Naive thymus-derived CD8-positive, alpha-beta T cell (primary cell): ENCODE measurements at places on chromosomes 1 and 21.

GRCh38 chr1:234094172-234094571 is 189.7 kb downstream of the SLC35F3 start:
- H3K36me3 ChIP-seq: peaks cover 2% of the 10 kb centered on the region
- H3K4me1 ChIP-seq: no peaks in the 10 kb centered on the region
- H3K27ac ChIP-seq: no peak overlapping the region
- H3K4me3 ChIP-seq: no peak overlapping the region
- DNase-seq: no peak

GRCh38 chr1:150696162-150696561 is 792 bp downstream of the GOLPH3L start:
- H3K36me3 ChIP-seq: peaks cover 38% of the 10 kb centered on the region
- DNase-seq: no peak
- H3K4me3 ChIP-seq: peak overlapping the region; percentile 95
- H3K27ac ChIP-seq: peak overlapping the region; percentile 17

- peak overlapping the region; percentile 43 for H3K27ac ChIP-seq
- no peak for DNase-seq
- H3K27me3 ChIP-seq: peaks cover 11% of the 10 kb centered on the region
- no peaks in the 10 kb centered on the region for H3K36me3 ChIP-seq
Observed at GRCh38 chr1:43977376-43978263, 1.4 kb upstream of the B4GALT2 start.

GRCh38 chr1:40450495-40451237 is 390 bp downstream of the ZFP69B start:
- no peaks in the 10 kb centered on the region for H3K27me3 ChIP-seq
- H3K4me3 ChIP-seq: peak overlapping the region; percentile 89
- peak overlapping the region; percentile 94 for H3K27ac ChIP-seq
- peak; percentile 56 for DNase-seq
- peaks cover 14% of the 10 kb centered on the region for H3K4me1 ChIP-seq

DNA sequence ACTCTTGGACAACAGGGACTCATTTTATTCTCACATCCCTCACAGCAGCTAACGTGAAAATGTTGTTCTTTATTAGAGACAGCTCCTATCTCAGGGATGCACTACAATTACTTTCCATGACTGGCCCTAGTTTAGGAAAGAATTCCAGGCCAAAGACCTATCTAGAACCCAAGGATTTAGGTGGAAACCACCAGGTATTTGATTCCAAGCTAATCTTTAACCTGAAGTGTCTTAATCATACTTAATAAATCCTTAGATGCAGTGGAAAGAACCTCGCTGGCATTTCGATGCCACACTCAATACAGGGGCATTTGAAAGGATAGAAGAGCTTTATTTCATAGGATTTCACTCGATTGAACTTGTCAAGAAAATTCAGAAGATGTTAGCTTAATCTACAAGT is 218.3 kb downstream of the KIF26B start:
- no peak for DNase-seq
- H3K4me1 ChIP-seq: peaks cover 9% of the 10 kb centered on the region

DNA sequence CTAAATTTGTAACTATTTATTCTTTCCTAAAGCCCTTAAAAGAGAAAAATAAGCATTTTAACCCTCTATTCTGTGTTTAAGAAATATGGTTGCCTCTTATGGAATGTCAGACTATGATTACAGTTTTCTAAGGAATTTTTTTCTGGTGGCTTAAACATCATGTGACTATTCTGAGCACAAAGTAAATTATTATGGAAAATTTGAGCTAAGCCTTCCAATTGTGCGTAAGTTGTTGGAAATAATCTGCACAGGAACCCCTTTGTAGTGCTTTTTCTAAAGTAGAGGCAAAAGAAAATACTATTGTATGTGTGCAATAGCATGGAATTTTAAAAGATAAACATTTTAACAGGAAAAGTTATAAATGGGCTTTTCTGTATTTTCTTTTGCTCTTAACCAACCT is 254.8 kb downstream of the PBX1 start:
- no peaks in the 10 kb centered on the region for H3K4me1 ChIP-seq
- H3K27ac ChIP-seq: no peak overlapping the region
- H3K36me3 ChIP-seq: no peaks in the 10 kb centered on the region

DNA sequence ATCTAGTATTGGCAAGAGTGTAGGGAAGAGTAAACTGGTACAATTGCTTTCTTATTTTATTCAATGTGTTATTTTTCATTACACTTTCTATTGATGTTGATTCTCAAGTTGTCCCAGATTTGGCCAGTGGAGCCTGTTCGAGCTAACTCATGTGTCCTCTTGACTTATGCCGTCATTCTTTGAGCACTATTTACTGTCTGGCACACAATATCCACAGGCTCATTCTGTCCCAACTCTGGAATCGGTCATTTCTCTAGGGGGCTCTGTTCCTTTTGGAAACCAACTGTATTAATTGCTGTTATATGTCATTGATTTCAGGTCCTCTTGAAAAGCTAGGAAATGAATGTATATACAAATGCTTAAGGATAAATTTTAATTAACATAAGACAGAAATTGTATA is 22.4 kb upstream of the SFPQ start:
- no peak overlapping the region for H3K4me3 ChIP-seq
- no peak overlapping the region for H3K27ac ChIP-seq

DNA sequence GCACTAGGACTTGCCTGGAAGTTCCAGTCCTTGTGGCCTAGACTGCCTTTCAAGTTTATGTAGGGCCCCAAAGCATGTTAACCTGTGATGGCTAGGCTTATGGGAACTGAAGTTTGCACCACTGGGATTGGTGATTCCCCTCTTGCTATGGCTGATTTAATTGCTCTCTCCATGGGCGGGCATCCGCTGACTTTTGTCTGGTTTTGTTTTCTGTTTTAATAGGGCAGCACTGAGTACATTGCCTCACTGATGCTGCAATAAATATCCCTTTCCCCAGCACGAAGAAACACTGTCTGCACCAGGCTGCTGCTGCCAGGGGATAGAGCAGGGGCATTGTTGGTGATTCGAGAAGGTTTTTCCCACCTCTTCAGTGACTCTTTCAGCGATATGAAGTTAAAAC is 73.3 kb upstream of the PDE4B start:
- H3K27ac ChIP-seq: no peak overlapping the region
- no peaks in the 10 kb centered on the region for H3K36me3 ChIP-seq
